ENCODE measurements at places on chromosomes 12 and 14.
A peak's percentile ranks its signal among the peaks of the same experiment; 100 is the strongest.

- DNase-seq = peak; percentile 8
Observed at GRCh38 chr14:22039938-22040780, 366.5 kb upstream of the OR4E1 start.

GRCh38 chr12:2165021-2165420, 112.2 kb downstream of the CACNA1C start:
- DNase-seq = no peak

DNA sequence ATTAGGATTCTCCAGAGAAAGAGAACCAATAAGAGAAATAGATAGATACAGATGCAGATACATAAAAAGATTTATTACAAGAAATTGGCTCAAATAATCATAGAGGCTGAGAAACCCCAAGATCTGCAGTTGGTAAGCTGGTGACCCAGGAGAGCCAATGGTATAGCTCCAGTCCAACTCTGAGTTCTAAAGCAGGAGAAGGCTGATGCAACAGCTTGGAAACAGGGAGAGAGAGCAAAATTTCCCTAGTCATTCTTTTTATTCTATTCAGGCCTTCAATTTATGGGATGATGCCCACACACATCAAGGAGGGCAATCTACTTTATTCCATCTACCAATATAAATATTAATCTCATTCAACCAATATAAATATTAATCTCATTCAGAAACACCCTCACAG, 218.2 kb downstream of the PRKD1 start:
- DNase-seq = peak; percentile 27

GRCh38 chr14:36713960-36714703, 52.5 kb downstream of the PAX9 start:
- no peak for DNase-seq

DNA sequence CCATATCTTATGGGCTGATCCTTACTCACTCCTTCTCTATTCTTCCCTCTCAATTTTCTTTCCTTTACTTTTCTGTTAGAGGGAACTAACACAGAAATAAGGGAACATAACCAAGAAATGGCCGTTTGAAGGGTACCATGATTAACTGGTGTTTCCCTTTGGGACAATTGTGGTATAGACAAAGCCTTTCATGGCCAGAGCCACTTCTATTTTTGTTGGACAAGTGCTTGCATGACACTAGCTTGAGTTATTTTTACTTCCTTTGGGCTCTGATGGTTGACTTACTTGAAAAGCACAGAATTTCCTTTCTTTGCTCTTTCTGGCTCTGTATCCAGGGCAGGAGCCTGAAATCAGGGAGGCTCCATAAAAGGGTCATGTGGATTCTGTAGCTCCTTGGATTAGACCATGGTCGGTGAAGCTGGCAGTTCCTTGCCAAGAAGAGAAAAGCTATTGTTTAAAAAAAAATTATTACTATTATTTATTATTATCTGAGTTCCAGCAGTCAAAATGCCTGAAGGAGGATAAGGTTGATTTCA, 130.6 kb downstream of the KTN1 start:
- no peak for DNase-seq

- peak; percentile 87 for DNase-seq
Observed at GRCh38 chr12:23621900-23622299, 327.6 kb downstream of the SOX5 start.

GRCh38 chr14:93017898-93018297, 94.9 kb downstream of the CHGA start:
- no peak for DNase-seq

- no peak for DNase-seq
Observed at GRCh38 chr12:27344246-27344645, 11.6 kb downstream of the BMAL2 start.

DNA sequence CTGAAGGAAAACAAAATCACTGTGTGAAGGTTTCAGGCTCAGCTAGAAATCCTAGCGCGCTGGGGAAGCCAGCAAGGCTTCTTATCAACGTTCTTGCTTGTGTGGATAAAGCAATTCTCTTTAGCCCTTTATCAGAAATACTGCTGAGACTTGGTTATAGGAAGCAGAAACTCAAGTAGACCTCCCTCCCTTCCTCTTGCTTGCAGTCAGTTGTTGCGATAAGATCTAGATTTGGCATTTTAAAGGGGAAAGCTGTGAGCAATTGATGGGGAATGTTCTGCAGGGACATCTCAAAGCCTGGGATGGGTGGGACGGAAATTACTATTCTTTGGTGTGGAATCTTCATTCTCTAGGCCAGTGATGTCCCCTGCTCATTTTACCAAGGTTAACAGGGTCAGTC, 76.4 kb upstream of the ANO4 start:
- DNase-seq = peak; percentile 62

- no peak for DNase-seq
Observed at GRCh38 chr12:65335021-65335714, 56.7 kb downstream of the MSRB3 start.

- peak; percentile 59 for DNase-seq
Observed at GRCh38 chr14:79730196-79730595, 481.1 kb downstream of the DIO2 start.

DNA sequence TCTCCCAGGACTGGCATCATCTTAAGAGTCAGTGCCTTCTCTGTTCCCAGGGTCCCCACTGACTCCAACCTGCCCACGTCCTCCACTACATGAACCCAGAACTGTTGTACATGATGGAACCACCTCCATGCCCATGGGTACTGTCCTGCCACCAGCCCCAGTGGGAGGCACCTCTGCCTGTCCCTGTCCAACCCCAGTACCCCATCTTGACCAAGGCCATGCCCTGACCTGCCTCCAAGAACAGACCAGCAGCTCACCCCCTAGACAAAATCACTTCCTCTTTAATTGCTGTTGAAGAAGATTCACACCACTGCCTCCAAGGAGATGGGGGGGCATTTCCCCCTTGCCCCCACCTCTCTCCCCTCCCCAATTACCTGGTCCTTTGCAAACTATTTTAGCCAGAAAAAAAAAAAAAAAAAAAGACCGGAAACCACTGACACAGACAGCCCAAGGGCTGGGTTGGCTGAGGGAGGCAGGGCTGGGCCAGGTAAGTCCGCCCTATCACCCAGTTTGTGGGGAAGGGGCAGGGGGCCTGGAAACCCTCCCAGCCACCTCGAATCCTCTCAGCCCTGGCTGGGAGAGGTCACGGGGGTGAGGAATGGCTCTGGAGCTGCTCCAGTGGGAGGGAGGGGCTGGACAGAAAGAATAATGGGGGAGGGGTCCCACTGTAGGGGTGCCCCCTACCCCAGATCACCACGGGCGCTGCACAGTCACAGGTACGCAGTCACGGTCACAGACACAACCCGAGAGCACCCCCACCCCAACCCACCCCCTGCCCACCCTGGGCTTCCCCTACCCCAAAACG, 13.4 kb downstream of the AGAP2 start:
- no peak for DNase-seq

- peak; percentile 12 for DNase-seq
Observed at GRCh38 chr12:43105426-43105981, 446.5 kb downstream of the ADAMTS20 start.
